ENCODE measurements at places on chromosomes 7 and 10.

DNA sequence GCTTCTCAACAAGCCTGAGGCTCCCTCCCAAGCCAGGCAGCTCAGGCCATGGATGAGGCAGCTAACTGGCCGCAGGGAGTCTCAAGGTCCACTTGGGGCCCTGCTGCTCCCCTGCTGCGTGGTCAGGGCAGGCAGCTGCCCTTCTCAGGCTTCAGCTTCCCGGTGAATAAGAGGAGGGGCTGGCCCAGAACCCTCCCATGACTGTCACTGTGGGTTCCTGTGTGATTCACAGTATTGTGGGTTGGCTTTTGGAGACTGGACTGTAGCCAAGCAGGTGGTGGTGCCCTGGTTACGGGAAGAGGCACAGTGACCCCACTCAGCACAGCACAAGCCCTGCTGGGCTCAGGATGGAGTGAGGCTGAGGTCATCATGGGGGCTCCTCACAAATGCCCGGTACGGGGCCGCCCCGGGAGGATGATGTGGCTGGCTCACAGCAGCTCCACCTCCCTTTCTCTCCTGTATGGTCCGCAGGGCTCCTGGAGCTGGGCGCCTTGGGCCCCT is 189.8 kb downstream of the HECW1 start:
- DNase-seq = no peak

GRCh38 chr10:68606918-68607317 is 46.8 kb downstream of the TET1 start:
- no peak for DNase-seq

GRCh38 chr10:87842776-87843497 is 20.4 kb downstream of the KLLN start:
- DNase-seq = no peak

DNA sequence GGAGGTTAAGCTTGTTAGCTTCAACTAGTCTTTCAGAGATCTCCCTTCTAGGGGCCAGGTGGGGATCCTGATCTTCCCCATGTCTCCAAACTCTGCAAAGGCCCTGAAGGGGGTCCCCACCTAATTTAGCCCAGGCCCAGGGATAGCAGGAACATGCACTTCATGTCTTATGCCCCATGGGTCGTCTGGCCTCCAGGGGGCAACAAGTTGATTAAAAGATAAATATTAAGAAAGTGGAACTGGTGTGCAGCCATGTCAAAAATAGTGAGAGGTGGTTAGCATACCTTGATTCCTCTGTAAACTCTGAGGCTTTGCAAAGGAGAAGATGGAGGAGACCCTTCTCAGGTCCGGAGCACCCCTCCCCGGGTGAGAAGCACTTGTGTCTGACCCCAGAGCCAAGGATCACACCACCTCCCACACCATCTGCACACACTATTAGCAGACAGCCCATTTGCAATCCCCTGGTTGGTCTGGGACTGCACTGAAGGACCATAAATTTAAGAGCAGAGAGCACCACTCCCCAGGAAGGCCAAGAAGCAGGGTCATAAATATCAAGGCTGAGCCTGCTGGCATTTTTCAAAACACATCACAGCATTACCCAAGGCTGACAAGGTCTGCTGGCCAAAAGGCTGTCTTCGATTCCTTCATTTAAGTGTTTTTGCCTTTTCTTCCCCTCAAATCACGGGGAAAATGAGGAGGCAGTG is 44.2 kb upstream of the LRRC18 start:
- no peak for DNase-seq

GRCh38 chr10:70784016-70784415 is 1.2 kb downstream of the TBATA start:
- DNase-seq = no peak

GRCh38 chr7:111744501-111745155 is 182.3 kb upstream of the IMMP2L start:
- no peak for DNase-seq

GRCh38 chr7:46603296-46603752 is 682.3 kb upstream of the IGFBP3 start:
- DNase-seq = no peak

DNA sequence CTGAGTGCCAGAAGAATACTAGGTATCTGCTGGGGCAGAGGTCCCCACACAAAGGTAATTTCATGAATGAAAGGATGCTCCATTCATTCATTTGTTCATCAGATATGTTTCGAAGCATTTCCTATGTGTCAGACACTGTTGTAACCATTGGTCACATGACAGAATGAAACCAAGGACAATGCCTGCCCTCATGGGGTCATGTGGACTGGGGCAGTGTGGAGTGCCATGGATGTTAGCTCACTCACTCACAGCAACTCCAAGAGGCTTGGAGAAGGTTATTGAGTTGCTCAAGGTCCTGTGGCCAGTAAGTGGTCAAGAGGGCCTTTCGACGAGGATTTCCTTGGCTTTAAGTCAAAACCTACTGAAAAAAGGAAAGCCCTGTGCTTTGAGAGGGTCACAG is 223.5 kb downstream of the ARHGAP12 start:
- no peak for DNase-seq

GRCh38 chr10:639751-640672 is 49.5 kb downstream of the DIP2C start:
- DNase-seq = no peak

- DNase-seq = no peak
These were observed 98.6 kb downstream of the ARID5B start for GRCh38 chr10:62000037-62000603.

DNA sequence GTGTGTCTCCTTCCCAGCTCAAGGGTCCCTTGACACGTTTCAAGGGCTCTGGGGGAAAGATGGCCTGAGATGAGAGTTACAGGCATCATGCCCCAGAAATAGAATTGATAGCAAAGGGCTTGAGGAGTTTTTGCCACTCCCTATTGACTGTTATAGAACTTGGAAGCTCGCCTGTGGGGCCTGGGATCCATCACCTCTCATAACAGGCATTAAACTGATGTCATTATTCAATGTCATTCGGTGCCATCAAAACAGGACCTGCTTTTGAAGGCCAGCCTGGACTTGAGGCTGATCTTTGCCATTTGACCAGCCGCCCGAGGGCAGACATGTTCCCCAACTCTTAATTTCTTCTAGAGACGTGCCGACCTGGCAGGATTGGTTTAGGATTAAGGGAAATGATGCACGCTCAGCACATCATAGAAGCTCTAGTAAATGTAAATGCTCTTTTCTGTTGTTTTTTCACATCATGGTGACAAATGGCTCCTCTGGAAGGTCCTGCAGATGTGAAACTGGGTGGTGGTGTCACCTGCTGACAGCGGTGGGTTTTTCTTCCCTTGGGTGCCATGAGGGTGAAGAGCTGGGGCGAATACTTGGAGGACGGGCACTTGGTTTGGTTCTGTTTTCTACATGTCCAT is 16.7 kb upstream of the KLF6 start:
- no peak for DNase-seq

GRCh38 chr7:142585425-142585824 is 163.8 kb upstream of the PRSS1 start:
- no peak for DNase-seq

DNA sequence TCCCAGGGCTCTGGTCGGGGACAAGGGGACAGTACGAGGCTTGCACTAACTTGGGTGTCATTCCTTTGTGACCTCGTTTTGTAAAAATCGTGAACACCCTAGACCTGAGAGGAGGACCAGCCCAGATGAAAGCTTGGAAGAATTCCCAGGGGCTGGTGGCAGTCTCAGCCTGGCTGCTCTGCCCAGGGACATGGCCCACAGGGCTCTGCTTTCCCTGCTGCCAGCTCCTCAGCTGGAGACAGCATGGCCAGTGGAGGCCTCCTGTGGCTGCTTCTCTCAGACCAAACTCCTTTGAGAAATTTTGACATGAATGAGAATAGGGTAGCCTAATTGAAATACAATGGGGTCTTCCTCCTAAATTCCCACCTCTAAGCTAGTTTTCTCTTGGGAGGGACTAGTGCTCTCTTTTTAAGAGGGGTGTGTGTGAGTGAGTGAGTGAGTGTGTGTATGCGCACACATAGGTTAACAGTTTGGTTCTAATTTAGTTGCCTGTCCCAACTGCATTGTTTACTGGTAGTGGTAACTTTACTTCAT is 140.3 kb upstream of the EFCAB10 start:
- no peak for DNase-seq

DNA sequence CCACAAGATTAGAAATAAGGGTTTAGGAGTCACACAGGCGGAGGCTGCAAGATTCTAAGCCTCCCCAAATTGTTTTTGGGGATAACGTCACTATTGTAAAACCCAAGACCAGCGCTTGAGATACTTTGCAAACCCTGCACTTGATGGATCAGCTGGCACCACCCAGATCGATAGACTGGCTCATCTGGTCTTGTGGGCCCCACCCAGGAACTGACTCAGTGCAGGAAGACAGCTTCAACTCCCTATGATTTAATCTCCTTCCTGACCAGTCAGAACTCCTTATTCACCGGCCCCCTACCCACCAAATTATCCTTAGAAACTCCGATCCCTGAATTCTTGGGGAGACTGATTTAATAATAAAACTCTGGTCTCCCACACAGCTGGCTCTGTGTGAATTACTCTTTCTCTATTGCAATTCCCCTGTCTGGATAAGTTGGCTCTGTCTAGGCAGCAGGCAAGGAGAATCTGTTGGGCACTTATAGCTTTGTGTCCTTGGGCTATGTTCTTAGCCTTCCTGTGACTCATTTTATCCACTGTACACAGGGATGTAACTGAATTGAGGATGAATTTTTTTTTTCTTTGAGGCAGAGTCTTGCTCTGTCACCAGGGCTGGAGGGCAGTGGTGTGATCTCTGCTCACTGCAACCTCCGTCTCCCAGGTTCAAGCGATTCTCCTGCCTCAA is 64.4 kb upstream of the CARD11 start:
- DNase-seq = no peak

- no peak for DNase-seq
These were observed 44.3 kb downstream of the INSYN2A start for GRCh38 chr10:127151981-127152699.

- DNase-seq = no peak
These were observed 68.7 kb downstream of the SGMS1 start for GRCh38 chr10:50554995-50555568.

- no peak for DNase-seq
These were observed 28.5 kb upstream of the SYPL1 start for GRCh38 chr7:106140406-106141173.

GRCh38 chr7:37924491-37925041 is 4.1 kb downstream of the EPDR1 start:
- no peak for DNase-seq

DNA sequence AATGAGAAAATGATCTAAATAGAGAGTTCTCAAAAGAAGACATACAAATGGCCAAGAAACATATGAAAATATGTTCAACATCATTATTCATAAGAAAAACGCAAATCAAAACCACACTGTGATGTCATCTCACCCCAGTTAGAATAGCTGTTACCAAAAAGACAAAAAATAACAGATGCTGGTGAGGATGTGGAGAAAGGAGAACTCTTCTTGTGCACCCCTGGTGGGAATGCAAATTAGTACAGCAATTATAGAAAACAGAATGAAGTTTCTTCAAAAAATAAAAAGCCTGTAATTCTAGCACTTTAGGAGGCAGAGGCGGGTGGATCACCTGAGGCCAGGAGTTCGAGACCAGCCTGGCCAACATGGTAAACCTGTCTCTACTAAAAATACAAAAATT is 199.3 kb downstream of the PARD3 start:
- no peak for DNase-seq

GRCh38 chr7:146053492-146053891 is 63.1 kb upstream of the CNTNAP2 start:
- no peak for DNase-seq

DNA sequence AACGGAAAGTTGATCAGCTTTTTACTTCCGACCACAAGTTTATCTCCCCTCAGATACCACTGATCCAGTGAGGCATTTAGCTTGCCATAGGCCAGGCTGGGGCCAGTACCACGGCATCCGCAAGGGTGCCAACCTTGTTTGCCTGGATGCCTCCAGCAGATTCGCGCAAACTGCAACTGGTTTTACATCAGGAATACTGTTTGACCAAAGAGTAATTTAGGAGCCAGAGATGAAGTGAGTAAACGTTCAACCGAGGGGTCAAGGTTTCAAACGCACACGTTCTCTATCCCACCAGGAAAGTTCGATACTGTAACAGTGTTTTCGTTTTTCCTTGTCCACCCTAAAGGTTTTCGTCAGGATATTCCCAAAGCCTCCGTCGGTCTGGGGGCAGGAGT is 266 bp upstream of the MDFIC start:
- DNase-seq = peak; percentile 30

DNA sequence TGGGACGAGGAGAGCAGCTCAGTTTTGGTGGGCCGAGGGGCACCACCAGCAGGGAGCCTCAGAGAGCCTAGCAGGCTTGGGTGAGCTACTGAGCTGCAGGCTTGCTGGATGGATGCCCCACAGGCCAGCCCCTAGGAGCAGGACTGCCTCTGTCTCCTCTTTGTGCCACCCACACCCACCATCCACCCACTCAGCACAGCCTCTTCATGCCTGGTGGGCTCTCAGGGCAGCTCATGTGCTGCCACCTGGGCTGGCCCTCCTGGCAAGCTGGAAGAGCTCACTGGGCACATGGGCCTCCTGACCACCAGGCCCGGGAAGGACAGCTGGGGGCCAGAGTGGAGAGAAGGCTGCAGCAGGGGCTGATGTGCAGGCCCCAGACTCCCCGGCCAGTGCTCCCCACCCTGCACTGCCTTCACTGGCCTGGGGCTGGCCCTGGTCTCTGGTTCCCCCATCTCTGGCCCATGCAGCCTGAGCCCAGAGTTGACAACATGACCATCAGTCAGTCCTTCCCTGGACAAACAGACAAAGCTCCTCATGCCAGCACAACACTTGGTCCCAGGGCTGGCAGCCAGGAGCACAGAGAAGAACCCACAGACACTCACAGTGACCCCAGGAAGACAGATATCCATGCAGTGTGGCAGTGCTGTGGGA is 8.2 kb downstream of the RASGEF1A start:
- no peak for DNase-seq

DNA sequence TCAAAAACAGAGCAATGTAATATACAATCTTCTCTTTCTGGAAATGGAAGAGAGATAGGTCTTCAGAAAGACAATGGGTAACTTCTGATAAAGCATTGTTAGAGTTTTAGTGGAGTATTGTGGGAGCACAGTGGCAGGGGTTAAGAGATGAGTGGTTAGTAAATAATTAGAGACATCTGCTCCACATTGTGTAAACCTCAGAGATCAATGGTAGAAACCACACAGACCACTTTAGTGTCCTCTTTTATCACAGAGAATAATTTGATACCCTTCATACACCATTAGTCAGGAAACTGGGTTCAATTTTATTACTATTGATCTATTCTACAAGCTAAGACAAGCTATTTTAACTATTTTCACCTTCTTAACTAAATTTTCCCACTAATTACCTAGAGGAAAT is 35.9 kb upstream of the MAGI2 start:
- DNase-seq = no peak

DNA sequence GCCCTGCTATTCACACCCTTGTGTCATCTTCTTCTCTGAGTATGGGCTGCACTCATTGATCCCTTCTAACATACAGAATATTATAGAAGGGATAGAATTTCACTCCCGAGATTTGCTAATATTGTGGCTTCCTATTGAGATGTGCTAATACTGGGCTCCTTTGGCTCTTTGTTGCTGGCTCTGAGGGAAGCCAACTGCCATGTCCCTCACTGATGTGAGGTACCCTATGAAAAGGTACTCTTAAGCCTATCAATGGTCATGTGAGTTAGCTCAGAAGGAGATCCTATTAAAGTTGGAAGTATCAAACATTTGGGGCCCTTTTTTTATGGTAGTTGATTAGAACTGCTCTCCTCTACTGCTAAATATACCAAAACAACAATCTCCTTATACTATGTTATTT is 665.2 kb upstream of the ZWINT start:
- DNase-seq = no peak
